ENCODE measurements at places on chromosomes 4 and X.
A peak's percentile ranks its signal among the peaks of the same experiment; 100 is the strongest.

GRCh38 chr4:16417198-16417597 is 190.9 kb upstream of the TAPT1 start:
- no peak for DNase-seq

GRCh38 chrX:7100022-7100421 is 47.5 kb upstream of the STS start:
- no peak for DNase-seq

DNA sequence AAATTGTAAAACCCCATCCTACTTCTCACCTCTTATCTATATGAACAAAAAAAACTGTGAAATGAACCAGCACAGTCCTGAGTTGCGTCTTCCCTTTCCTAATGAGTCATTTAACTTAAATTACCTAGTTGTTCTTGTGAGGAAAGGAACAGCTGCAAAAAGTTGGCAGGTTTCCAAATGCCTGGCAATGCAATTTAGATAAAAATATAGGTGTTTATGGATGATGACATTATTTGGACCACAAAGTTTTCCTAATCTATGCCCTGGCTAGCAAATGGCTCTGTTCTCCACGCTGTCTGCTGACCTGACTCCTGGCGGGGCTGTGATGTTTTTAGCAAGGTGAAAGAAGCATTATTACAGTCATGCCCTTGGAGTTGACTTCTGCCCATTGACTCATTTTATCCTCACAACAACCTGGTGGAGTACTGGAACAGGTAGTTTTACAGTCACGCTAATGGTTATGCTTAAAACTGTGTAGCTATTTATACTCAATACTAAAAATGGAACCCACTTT is 29.8 kb upstream of the RELL1 start:
- DNase-seq, result peak; percentile 5

GRCh38 chrX:86604607-86605006 is 456.4 kb downstream of the DACH2 start:
- DNase-seq, result no peak

GRCh38 chr4:156223985-156224384 is 270.3 kb upstream of the CTSO start:
- DNase-seq, result no peak
